Sigmoid colon (tissue), 7 donors: ENCODE measurements at places on chromosomes 2 and 18.

DNA sequence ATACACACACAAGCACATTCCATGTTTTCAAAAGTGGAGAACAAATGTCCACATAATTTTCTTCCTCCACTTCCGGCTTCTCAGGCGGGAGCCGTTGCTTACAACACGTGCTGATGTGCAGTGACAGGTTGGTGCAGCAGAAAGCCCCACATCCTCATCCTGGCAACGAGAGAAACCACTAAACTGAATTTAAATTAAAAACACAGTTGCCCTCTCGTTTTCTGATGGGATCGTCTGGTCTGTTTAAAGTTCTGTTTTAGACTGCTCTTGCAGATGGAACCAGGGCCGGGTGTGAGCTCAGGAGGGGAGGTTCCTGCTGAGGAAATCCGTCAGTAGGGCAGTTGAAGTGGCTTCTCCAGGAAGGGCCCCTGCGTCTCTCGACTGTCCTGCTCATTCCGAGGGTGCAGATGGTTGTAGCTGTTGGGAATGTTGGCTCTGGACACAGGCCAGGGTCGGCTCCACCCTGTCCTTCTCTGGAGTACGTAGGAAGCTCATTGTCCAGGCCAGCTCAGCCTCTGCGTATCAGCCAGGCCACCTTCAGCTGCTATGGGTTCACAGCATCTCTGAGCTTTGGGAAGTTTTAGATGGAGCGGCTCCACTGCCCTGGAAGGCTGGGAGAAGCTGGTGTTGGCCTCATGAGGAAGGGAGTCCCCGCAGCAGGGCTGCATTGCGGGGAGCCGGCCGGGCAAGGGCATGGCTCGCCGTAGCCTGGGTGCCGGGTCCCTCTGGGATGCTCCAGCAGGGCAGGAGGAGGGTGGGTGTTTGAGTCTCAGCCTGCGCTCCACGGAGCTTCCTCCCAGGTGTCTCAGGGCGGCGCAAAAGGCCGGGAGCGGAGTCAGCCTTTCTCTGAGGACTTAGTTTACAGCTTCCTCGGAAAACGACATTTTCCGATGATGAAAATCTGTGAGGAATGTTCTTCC is 58.3 kb downstream of the NFATC1 start:
- no peak for DNase-seq
- H3K4me3 ChIP-seq, result no peak overlapping the region
- H3K27me3 ChIP-seq, result no peaks in the 10 kb centered on the region
- peak overlapping the region; percentile 41 for H3K27ac ChIP-seq
- H3K36me3 ChIP-seq, result peaks cover 15% of the 10 kb centered on the region
- peaks cover 26% of the 10 kb centered on the region for H3K4me1 ChIP-seq

DNA sequence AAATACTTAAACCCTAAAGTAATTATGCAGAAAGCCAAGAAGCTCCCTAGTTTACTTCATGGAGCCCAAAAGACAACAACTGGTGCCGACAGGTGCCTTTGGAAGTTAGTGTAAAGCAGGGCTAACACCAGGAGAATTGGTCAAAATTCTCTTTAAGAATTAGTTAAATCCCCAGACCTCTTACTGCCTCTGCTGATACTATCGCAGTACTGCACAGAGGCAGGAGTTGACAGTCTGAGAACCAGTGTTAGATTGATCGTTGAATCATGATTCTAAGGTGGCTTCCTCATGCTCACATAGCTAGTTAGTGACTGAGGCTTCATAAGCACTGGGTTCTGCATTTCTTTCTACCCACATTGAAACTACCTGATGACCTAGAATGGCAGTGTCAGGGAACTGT is 445.0 kb downstream of the XIRP2 start:
- no peaks in the 10 kb centered on the region for H3K27me3 ChIP-seq
- no peaks in the 10 kb centered on the region for H3K36me3 ChIP-seq
- H3K27ac ChIP-seq, result no peak overlapping the region

DNA sequence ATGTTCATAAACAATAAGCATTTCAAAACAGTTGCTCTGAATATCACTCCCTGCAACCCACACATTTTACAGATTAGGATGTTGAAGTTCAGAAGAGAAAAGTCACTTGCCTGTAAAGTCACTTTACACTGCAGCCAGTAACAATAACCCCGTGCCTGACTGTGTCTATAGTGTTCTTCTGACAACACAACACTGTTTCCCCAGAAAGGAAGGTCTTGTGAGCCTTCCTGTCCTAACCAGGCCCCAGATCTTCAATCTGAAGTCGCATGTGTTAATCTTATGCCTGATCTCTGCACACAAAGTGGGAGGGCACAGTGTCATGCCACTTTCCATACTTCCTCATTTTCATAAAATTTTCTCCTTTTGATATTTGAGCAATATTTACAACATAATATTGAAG is 120.2 kb downstream of the FEZ2 start:
- H3K4me3 ChIP-seq, result no peak overlapping the region
- no peaks in the 10 kb centered on the region for H3K27me3 ChIP-seq
- peaks cover 59% of the 10 kb centered on the region for H3K4me1 ChIP-seq
- no peak for DNase-seq

DNA sequence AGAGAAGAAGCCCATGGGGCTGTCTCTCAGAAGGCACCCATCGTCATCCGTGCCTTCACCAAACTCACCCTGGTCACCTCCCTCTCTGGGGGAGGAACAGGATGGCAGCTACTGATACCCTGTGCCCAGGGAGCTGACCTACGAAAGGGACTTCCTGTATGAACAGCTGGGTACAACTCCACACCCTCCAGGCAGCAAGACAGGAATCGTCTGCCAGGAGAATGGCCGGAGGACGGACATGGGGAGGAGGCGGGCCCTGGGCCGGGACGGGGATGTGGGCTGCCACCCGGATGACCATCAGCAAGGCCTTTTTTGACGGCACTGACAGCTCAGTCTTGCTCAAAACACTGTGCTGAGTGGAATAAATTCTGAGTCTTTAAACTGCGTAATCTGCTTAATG is 243.6 kb downstream of the HDAC4 start:
- peak; percentile 59 for DNase-seq
- peaks cover 63% of the 10 kb centered on the region for H3K36me3 ChIP-seq
- peak overlapping the region; percentile 33 for H3K27ac ChIP-seq

GRCh38 chr2:13607139-13607538 is 890.4 kb downstream of the TRIB2 start:
- H3K36me3 ChIP-seq, result no peaks in the 10 kb centered on the region
- no peak overlapping the region for H3K4me3 ChIP-seq
- no peak for DNase-seq
- no peaks in the 10 kb centered on the region for H3K4me1 ChIP-seq
- H3K27ac ChIP-seq, result no peak overlapping the region

DNA sequence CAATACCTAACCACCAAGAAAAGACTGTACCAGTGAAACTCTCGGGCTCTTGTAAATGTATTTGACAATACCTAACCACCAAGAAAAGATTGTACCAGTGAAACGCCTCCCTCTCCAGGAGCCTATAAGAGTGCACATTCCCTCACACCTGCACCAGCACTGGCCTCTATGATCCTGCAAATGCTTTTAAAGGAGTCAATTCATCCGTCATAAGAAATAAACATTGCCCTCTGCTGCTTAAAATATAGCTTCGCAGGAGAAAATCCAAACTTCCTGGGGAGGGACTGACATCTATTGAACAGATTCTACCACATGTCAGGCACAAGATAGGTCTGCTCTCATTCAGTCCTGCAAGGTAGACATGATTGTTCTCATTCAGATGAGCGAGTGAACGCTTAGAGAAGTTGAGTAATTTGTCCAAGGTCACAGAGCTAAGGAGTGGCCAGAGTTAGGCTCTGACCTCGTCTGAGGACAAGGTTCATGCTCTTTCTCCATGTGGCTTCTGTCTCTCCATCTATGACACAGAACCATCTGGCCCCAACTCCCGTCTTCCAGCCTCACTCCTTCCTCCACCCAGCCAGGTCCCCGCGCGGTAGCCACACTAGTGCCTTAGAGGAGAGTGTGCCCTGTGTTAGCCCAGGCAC is 38.7 kb downstream of the MCFD2 start:
- H3K4me1 ChIP-seq, result no peaks in the 10 kb centered on the region
- no peak overlapping the region for H3K4me3 ChIP-seq
- no peaks in the 10 kb centered on the region for H3K27me3 ChIP-seq

DNA sequence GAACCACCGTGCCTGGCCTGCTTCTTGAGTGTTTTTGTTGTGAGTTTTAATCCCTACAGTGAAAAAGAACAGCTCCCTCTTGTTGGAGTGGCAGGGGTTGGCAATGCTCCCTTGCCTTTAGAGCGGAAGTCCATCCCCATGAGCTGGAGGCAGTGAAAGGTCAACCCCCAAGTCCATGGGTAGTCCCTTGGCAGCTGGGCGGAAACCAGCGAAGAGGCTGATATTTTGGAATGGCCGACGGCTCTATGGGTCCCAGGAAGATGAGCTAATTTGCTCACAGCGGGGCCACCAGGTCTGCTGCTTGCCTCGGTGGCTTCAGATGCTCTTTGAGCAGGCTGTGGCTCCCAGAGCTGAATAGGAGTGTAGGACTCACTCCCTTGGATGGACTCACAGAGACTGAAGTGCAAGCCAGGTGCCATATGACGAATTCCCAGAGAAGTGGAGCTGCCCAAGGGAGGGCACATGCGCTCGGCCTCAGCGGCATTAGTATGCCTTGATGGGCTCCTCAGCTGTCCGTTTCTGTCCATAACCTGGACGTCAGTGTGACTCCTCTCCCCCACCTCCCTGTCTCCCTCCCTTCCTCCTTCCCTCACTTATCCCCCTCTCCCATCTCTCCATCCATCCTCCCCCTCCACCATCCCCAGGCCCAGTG is 25.4 kb upstream of the RHOB start:
- H3K36me3 ChIP-seq, result no peaks in the 10 kb centered on the region
- no peaks in the 10 kb centered on the region for H3K27me3 ChIP-seq
- H3K4me3 ChIP-seq, result no peak overlapping the region
- peaks cover 67% of the 10 kb centered on the region for H3K4me1 ChIP-seq
- DNase-seq, result no peak

DNA sequence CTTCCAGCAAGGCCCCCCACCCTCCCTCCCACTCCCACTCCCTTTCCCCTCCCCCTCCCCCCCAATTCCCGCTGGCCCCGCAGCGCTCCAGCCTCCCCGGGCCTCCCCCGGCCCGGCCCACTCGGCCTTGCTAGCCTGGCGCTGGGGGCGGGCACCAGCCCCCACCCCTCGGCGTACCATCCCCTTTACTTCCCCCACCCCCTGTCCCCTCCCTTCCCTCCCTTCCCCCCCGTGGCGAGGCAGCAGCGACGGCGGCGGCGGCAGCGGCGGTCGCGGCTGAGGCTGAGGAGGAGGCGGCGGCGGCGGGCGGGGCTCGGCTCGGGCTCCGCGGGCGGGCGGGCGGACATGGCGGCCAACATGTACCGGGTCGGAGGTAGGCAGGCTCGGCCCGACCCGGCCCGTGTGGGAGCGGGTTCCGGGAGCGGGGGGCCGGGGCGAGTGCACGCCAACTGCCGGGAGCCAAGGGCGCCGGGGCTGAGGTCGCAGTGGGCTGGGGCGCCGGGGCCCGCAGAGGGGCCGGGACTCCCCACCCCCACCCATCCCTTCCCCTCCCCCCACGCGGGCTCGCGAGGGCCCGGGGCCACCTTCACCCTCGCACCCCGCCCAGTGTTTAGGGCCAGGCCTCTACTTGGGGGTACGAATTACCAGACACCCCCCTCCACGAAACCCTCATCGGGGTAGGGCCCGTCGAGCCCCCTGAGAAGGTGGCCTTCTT is at the start of gene MTA3:
Gene MTA3 (plus strand): TSS at position 232 of the 715 bp plus-strand sequence. CDS start 114 bp downstream, at position 346.
- no peaks in the 10 kb centered on the region for H3K27me3 ChIP-seq
- H3K27ac ChIP-seq, result peak within 1 kb of the TSS; percentile 95
- H3K36me3 ChIP-seq, result no peaks in the 10 kb centered on the region
- peak; percentile 75 for DNase-seq
- H3K4me1 ChIP-seq, result peaks cover 34% of the 10 kb centered on the region
- peak within 1 kb of the TSS; percentile 99 for H3K4me3 ChIP-seq

DNA sequence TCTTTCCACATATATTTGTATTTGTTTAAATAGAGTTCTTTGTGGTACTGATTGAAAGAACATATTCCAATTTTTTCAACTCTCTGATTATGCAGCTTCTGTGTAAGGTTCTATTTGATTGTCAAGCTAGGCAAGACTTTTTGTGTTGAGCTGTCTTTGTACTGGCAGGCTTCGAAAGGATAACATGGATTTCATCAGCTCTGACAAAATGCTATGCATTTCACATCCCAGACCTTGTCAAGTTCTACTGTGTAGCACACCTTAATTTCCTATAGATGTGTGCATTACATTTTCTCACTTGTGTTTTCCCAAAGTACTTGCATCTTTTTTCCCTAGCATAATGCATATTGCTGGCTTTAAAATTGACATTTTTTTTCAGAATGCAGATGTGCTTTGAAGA is 555.0 kb upstream of the GYPC start:
- H3K27ac ChIP-seq, result no peak overlapping the region
- no peaks in the 10 kb centered on the region for H3K4me1 ChIP-seq
- DNase-seq, result no peak
